ENCODE measurements at places on chromosomes 11 and 22.

GRCh38 chr11:121936370-121936769 is 179.6 kb downstream of the BLID start:
- no peak for DNase-seq

- DNase-seq, result no peak
Observed at GRCh38 chr11:38547462-38547861, 1949.4 kb upstream of the RAG2 start.

GRCh38 chr22:26321469-26321913 is 107.6 kb upstream of the ASPHD2 start:
- no peak for DNase-seq

GRCh38 chr22:21077884-21078508 is 32.2 kb downstream of the LRRC74B start:
- no peak for DNase-seq

DNA sequence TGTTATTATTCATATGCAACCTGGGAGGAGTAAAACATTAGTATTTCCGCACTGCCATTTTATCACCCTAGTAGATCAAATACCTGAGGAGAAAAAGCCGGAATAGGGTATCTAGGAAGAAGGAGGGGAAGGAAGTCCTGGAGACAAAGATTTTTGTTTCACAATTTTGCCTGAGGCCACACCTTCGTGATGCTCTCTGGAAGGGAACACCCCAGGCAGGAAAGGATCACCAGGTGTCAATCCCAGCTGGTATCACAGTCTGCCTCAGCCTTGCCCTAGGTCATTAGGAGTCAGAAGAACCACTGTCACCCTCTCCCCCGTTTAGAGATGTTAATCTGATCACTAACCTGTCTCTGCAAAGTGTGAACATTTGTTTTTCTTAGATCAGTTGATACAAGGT is 35.4 kb upstream of the IGSF9B start:
- no peak for DNase-seq

- no peak for DNase-seq
Observed at GRCh38 chr11:126924376-126925040, 76.1 kb downstream of the KIRREL3 start.

All from CD4-positive, alpha-beta T cell treated with Interleukin-15 for 4 hours (primary cell).